ENCODE measurements at places on chromosomes 4 and X.

DNA sequence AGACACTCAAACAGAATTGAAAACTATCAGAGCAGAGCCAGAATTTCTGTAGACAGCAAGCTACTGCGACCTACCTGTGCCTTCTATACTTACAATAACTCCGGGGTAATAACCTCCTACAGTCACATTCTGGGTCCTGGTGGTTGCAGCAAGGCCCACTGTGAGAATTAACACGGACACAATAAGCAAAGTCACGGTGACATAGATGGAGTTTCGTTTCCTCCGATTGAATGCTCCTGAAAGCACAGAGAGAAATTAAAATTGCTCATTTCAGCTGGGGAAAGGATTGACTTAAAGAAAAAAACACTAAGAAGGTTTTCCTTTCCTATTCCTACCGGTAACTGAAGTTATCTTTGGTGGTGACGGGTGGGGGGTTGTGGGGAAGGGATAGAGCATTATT is 7.0 kb downstream of the TMEM255A start:
- DNase-seq: no peak

DNA sequence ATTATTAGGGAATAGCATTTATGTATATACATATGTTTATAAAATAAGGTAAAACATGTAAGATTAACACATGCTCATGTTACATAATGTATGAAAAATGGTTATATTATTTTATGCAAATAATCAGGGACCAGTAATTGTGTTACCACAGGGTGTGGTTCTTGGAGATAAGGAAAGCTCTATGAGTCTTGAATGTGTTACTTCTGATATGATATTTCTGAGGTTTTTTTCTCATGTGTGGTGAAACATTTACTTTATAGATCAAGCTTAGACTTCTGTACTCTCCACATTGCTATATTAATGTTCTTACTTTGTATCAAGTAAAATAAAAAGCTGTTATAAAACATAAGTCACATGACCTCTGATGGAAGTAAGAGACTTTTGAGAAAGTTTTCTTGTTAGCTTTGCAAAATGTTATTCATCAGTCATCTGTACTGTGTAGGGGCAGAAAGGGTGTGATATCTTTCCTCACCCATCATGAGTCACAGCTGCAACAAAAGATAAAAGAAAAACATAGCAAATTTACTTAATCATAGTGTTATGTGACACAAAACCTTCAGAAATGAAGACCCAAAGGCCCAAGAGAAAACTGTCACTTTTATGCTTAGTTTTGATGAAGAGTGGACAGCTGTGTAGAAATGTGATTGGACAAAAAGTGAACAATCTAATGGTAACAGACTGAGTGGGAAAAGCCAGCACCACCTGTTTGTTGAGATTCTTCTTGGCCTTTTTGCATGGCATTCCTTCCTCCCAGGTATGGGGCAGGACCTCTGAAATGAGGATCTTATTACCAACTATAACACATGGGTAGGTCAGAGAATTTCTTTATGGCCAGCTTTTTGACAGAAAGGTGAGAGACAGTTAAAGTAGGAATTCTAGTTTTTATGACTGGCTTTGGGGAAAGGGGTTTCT is 632.3 kb downstream of the PDHA2 start:
- DNase-seq: no peak

GRCh38 chr4:56164907-56165306 is 216.2 kb downstream of the CEP135 start:
- no peak for DNase-seq

DNA sequence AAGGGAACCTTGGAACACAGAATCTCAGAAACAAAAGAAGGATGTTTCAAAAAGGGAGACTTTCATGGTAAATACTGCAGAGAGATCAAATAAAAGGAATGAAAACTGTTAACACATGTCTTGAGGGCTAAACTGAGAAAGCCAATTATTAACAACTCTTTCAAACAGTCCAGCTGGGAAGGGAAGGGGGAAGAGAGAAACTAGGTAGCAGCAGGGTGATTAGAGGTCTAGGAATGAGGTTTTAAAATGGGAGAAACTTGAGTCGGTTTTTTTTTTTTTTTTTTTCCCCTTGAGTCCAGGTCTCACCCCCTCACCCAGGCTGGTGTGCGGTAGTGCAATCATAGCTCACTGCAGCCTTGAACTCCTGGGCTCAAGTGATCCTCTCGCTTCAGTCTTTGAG is 4.3 kb downstream of the BCLAF3 start:
- DNase-seq: no peak

GRCh38 chr4:13537011-13537831 is 7.1 kb downstream of the NKX3-2 start:
- no peak for DNase-seq

- no peak for DNase-seq
Observed at GRCh38 chr4:81505004-81505598, 33.4 kb upstream of the RASGEF1B start.

GRCh38 chr4:80361329-80361900 is 25.9 kb downstream of the CFAP299 start:
- peak; percentile 52 for DNase-seq

All from NCI-H146 (cell line).